Psoas muscle (tissue), 8 donors: ENCODE measurements at places on chromosomes 2 and 18. TPM values are rescaled to one million over a fixed set of nuclear protein-coding genes. Genes with fewer than 3 reads are reported as not detected.

ARID5A gene
- 39.6 TPM for total RNA-seq

TXNDC2 gene
- not detected for total RNA-seq

TACR1 gene
- total RNA-seq = 0.37 TPM

DNAJC5G gene
- total RNA-seq = not detected

TCF7L1 gene
- 9.8 TPM for total RNA-seq

ZAP70 gene
- 0.74 TPM for total RNA-seq

GCG gene
- not detected for total RNA-seq

CHST10 gene
- 5.3 TPM for total RNA-seq

ADD2 gene
- 2.6 TPM for total RNA-seq

HRH4 gene
- not detected for total RNA-seq

WNT10A gene
- total RNA-seq = not detected

ADCY3 gene
- total RNA-seq = 12.1 TPM

CD8A gene
- total RNA-seq = 0.47 TPM

CASP10 gene
- total RNA-seq = 3.1 TPM

SLC9A4 gene
- total RNA-seq = not detected

EVX2 gene
- not detected for total RNA-seq

ELOA2 gene
- not detected for total RNA-seq

ACADL gene
- 14.7 TPM for total RNA-seq

ALLC gene
- not detected for total RNA-seq

POTEI gene
- not detected for total RNA-seq

IWS1 gene
- 62.8 TPM for total RNA-seq

TNFAIP6 gene
- total RNA-seq = 1.4 TPM

MAL gene
- total RNA-seq = 0.71 TPM

TRABD2A gene
- 0.34 TPM for total RNA-seq

CFAP65 gene
- not detected for total RNA-seq

SCN2A gene
- total RNA-seq = not detected

UBR3 gene
- 161 TPM for total RNA-seq

TMEM214 gene
- total RNA-seq = 33.8 TPM

WNT6 gene
- total RNA-seq = 1.0 TPM

AQP12A gene
- total RNA-seq = not detected

PPIG gene
- 49.6 TPM for total RNA-seq

RGPD4 gene
- not detected for total RNA-seq

DES gene
- 14,594 TPM for total RNA-seq

IL18R1 gene
- 1.1 TPM for total RNA-seq

ADAM17 gene
- total RNA-seq = 16.1 TPM

MEX3C gene
- 14.9 TPM for total RNA-seq

SERPINB13 gene
- not detected for total RNA-seq

SAP130 gene
- total RNA-seq = 14.0 TPM

SATB2 gene
- 1.9 TPM for total RNA-seq

IL36RN gene
- total RNA-seq = not detected

FBLN7 gene
- total RNA-seq = 0.26 TPM

ZBTB7C gene
- total RNA-seq = 0.78 TPM

CLEC4F gene
- total RNA-seq = 0.36 TPM
